SK-N-MC (cell line): ENCODE measurements at places on chromosomes 4 and X.

GRCh38 chrX:57172544-57172943 lies 35.3 kb upstream of the SPIN2A start:
- DNase-seq = no peak

GRCh38 chr4:124694306-124694705 lies 18.2 kb downstream of the ANKRD50 start:
- DNase-seq = no peak

DNA sequence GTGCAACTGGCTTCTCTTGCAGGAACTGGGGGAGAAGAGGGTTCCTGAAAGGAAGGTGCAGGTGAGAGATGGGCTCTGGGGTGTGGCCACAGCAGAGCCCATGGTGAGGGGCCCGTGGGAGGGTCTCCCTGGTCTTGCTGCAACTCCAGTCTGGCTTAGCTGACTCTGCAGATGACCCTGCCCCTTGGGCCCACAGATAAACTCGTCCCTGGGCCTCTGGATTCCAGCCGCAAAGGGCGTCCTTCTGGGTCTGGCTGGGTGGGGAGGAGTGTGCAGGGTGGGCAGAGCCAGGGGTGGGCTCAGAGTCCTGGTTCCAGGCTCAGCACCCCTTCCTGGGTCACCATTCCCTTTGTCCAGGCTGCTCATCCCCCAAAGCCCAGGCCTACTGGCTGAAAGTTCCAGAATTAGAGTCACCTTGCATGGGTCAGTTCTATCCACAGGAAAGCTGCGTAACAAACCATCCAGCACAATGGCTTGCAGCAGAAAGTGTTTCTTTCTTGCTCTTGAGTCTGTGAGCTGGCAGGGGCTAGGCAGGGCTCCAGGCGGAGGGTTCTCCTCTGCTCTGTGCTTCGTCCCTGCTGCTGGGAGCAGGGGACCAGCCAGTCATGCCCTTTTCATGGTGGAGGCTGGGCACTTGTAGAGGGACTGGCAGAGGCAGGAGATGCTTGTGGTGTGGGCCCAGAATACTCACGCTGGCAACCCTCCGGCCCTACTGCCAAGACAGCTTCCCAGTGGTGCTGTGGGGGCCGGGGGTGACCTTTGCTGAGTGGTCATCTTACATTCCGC lies 43.5 kb upstream of the ADRA2C start:
- no peak for DNase-seq

DNA sequence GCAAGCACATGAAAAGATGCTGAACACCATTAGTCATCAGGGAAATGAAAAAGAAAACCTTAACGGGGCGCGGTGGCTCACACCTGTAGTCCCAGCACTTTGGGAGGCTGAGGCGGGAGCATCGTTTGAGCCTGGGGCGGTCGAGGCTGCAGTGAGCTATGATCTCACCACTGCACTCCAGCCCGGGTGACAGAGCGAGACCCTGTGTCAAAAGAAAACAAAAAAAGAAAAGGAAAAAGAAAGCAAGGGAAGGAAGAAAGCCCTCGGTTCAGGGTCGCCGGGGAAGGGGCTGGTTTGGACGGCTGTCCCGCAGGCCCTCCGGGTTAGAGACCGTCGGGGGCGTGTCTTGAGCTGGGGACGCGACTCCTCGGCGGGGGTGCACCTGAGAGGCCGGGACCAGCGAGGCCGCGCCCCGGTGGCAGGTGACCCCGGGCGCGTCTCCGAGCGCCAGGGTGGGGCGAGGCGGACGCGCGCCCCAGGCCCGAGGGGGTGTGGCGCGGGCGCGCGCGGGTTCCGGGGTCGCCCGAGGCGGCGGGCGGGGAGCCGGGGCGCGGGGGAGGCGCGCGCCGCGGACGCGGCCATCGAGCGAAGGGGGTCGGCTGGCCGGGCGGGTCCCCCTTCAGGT lies 478 bp upstream of the PLXNA3 start:
- no peak for DNase-seq

GRCh38 chr4:65617416-65617815 lies 52.9 kb downstream of the EPHA5 start:
- no peak for DNase-seq

- DNase-seq = no peak
These were observed 22.3 kb upstream of the RASGEF1B start for GRCh38 chr4:81494031-81494431.

DNA sequence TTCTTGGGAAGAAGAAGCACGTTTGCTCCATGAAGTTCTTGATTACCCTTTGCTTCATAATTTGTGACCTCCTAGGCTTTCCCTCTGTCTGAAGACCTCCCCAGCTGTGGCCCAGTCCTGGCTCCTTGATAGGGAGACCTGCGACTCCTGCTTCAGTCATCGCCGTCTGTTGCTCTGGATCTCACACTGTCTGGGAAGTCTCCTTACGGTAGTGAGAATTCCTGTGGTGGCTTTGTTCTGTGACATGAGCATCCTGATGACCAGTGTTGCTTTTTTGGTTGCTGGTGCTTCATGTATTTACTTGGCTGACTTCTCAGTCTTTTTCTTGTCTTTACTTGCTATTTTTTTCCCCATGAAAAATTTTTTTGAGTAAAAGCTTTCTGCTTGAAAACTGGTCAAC lies 44.2 kb downstream of the JADE1 start:
- DNase-seq = no peak

DNA sequence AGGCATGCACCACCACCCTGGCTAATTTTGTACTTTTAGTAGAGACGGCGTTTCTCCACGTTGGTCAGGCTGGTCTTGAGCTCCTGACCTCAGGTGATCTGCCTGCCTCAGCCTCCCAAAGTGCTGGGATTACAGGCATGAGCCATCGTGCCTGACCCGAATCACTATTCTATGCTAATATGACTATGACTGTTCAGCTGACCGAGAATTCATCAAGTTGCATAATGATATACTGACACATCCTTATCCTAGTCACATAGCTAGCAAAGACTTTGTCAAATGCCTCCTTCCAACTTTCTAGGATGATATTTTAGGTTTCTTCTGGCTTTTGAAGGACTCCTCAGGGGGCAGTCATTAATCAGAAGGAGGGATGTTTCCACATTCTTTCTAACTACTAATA lies 4.8 kb upstream of the GPM6B start:
- no peak for DNase-seq

GRCh38 chr4:148305751-148306150 lies 136.5 kb downstream of the NR3C2 start:
- DNase-seq = no peak

GRCh38 chr4:138522366-138522765 lies 280.2 kb upstream of the SLC7A11 start:
- no peak for DNase-seq

- DNase-seq = no peak
These were observed 5.4 kb upstream of the GTPBP6 start for GRCh38 chrX:323721-324628.

GRCh38 chrX:39795605-39796004 lies 302.2 kb downstream of the BCOR start:
- DNase-seq = no peak
